Fibroblast of upper back skin (primary cell): ENCODE measurements at places on chromosomes 2 and 18.
A peak's percentile ranks its signal among the peaks of the same experiment; 100 is the strongest.

DNA sequence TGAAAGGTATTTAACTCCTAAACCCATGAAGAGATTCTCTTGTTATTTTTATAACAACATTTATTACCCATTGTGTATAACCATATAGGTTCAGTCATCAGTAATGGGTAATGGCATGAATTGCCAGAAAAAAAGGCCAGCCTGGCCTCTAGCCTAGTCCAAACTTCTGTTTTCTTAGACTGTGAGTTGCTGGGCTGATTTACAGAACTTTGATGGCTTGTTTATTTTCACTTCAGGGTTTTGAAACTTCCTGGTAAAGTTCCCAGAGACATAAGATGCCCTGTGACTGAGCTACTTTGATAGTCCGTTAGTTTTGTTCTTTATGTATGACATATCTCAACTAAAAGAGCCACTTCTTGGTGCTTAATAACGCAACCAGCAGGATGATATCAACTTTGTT, 164.8 kb downstream of the METTL4 start:
- peak; percentile 34 for DNase-seq

DNA sequence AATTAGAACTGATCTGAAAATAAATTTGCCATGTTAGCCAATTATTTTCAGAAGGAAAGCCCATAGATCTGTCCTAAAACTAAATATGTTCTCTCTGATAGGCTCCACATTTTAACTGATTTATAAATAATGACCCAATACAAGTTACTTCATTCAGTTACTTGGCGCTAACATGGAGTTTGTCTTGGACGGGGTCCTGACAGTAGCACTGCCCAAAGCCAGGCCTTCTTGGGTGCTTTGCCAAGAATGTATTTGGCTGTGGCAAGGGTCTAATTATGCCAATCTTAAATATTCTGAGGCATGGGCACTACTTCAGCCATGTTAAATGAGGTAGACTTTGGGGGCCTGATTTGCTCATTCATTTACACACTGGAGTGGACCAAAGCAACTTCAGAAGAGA, 135.0 kb upstream of the PKDCC start:
- no peak for DNase-seq

DNA sequence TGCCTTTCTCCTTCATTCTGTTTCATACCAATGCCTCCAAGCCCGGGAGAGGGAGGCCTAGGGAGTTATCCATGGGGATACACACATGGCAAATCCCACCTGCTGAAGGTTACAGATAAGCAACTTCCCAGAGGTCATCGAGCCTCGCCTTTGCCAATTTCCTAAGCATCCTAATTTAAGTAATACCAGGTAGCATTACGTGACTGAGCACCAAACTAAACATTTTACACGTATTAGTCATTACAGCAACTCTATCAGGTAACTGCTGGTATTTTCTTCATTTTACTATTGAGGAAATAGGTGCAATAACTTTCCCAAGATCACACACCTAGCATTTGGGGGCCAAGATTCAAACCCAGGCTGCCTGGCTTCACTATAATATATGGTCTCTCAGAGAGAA, 30.1 kb upstream of the BZW1 start:
- DNase-seq = no peak

- no peak for DNase-seq
Measured at GRCh38 chr2:45992741-45993475, 304.3 kb upstream of the EPAS1 start.

- DNase-seq = no peak
Measured at GRCh38 chr2:120486946-120487345, 141.0 kb downstream of the INHBB start.

DNA sequence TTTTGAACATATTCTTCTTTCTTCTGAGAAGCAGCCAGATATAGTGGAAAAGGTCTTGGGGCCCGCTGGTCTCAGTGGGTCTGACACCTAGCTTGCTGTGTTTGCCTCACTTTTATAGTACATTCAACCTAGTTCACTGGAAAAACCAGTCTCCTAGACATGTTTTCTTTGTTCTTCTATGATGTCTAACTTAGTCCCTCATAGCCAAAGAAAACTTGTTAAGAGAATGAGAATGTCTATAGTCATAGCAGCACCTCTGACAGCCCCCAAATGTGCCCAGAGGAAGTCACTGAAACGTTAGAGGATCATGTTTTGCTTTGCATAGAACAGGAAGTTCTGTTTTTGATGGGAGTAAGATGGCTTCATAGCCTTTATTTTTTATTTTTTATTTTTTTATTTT, 40.3 kb downstream of the TNFRSF11A start:
- DNase-seq = no peak
